ENCODE measurements at places on chromosomes 12 and 14.

DNA sequence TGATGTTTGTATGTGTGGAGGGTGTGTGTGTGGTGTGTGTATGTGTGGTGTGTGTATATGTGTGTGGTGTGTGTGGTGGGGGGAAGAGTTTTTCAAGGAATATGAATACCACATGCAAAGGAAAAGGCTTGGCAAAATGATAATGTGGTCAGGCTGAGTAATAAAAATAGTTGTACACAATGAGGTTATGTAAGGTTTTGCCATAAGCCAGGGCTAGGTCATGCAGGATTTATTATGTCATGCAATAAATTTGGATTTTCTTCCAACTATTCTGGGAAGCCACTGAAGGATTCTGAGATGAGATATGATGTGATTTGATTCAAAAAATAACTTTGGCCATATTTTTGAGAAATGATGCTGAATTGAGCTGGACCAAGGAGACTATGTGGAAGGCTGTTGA, 1191.6 kb upstream of the SEL1L start:
- DNase-seq, result no peak

- no peak for DNase-seq
Measured at GRCh38 chr12:5088586-5089264, 45.0 kb downstream of the KCNA5 start.

- no peak for DNase-seq
Measured at GRCh38 chr12:66813137-66813892, 134.4 kb upstream of the GRIP1 start.

DNA sequence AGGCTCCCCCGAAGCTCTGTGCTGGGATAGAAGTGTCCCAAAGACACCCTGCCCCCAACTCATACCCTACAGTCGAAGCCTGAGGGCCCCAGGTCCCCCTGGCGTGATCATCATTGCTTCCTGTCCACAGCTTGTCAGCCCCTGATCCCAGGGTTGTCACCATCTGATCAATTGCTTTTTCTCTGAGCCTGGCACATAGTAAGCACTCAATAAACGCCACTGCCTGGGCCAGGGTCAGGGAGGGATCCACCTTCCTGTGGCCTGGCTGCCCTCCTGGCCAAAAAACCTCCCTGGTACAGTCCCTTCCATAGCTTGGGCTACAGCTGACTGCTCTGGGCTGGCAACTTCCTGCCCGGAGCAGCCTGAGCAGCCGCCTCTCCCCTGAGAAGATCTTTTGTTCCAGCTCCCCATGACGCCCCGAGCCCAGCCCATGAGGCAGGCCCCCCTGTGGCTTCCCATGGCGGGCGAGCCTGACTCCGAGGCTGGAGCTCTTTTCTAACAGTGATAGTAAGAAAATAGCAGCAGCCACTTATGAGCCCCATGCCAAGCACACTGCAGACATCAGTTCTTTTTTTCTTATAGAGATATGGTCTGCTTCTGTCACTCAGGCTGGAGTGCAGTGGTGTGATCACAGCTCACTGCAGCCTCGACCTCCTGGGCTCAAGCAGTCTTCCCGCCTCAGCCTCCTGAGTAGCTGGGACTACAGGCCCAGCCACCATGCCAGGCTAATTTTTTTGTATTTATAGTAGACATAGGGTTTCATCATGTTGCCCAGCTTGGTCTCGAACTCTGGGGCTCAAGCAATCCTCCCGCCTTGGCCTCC, 6.5 kb downstream of the SH2B3 start:
- DNase-seq, result no peak

GRCh38 chr14:85587151-85587711, 57.3 kb downstream of the FLRT2 start:
- no peak for DNase-seq

DNA sequence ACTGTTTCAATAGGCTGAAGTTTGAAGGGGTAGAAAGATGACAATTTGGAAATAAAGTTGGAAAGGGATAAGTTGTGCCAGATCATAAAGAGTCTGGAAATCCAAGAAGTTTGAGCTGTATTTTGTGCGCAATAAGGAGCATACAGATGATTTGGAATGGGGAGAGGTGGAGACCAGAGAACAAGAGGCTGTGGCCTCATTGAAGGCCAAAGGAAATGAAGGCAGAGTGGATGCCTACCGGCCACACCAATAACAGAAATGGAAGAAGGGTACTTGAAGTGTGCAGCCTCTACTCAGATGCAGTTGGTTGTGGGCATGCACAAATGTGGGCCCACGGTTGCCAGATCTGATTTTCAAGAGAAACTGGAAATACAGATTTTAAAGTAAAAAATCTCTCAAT, 2.4 kb downstream of the IFT81 start:
- no peak for DNase-seq

DNA sequence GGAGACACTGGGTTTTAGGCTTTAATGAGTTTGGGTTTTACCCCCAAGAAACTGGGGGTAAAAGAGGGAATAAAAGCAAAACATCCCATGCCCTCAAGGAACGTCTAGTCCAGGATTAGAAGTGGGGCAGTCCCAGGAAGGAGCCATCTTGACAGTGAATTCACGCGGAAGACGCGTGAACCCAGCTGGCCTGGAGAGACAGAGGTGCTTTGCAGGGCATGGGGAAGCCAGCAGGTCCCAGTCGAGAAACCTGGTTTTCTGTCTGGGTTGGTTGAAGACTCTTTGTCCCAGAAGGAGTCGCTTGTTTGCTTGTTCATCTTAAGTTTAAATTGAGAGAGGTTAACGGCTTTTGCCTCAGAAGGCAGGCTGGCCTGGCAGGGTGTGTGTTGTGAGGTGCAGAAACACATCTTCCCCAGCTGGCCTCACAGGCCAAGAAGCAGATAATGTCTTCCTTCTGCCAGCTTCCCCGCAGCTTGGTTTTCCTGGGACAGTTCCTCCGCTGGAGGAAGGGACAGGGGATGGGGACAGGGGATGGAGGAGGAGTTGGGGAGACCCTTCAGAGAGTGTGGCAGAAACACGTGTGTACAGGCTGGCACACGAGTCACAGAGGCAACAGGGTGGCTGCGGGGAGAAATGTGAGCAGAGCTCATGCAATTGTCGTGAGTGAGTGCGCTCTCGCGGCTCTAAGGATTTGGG, 18.5 kb upstream of the CD9 start:
- no peak for DNase-seq

GRCh38 chr12:101686176-101686575, 11.3 kb upstream of the CHPT1 start:
- DNase-seq, result no peak

DNA sequence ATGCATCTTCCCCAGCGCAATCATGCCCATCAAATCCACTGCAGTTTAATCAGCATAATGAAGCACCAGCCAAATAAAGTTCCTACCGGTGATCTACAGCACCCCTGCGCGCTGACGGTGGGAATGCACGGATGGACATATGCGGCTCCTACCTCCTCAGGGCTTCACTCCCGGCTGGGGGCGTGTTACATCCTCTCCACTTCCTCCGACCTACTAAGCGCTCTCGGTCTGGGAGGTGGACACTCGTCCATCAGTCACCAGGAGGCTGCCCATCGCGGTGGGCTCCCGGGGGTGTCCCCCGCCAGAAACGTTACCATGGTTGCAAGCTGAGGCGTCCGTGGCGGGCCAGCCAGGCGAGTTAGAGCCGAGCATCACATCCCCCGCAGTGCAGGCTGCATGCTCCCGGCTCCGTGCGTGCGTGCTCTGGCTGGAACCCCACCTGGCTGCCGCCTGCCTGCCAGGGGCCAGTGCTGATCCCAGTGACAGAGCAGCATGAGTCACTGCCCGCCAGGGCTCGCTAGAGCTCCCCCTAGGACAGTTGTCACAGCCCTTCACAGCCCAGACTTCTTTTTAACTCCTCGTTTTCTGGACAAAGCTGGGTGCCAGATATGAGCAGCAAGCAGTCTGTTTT, 73.0 kb downstream of the CIT start:
- DNase-seq, result peak; percentile 34

DNA sequence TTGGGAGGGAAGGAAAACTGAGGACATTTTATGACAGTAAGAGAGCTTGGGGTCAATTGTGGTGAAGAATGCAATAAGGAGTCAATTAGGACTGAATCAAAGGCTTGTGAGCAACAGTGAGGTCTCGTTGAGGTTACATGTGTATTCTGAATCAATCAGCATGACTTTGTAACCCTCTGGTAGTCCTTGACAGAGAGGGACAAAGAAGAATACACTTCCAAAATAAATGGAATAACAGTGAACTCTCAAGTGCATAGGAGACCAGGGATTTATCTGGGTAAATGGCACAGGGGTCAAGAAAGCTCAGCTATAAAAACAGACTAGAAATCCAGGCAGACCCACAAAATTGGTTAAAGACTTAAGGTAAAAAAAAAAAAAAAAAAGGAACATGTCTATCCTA, 85.1 kb upstream of the NAV3 start:
- DNase-seq, result no peak

DNA sequence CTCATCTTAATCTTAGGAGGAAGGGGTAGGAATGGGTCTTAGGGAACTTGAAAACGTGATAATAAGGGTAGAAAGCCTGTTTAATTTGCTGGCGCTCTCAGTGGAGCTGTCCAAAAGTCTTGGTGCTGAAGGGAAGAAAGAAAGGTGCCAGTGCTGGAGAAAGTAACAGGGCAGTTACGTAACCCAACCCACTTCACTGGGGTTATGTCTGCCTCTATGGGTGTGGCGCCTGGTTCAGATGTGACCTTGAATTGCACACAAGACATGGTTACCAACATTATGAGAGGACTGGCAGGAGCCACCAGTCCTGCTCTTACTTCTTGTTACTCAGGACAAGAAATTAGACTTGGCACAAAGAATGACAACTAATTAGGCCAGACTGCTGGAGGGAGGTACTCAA, 18.6 kb upstream of the GPATCH2L start:
- DNase-seq, result no peak

GRCh38 chr12:77133566-77133965, 68.2 kb upstream of the E2F7 start:
- no peak for DNase-seq

- DNase-seq, result no peak
Measured at GRCh38 chr14:23704890-23705289, 68.7 kb downstream of the DHRS2 start.

GRCh38 chr12:92574911-92575570, 127.7 kb upstream of the PLEKHG7 start:
- no peak for DNase-seq

Data from right renal cortex interstitium (tissue), 3 donors.